ENCODE measurements at places on chromosomes 3 and 15. TPM values are rescaled to one million over a fixed set of nuclear protein-coding genes. Genes with fewer than 3 reads are reported as not detected.

Gene ANKRD34C
- polyA plus RNA-seq = not detected

Gene TAMM41
- polyA plus RNA-seq = 9.9 TPM

Gene ITPKA
- 13.2 TPM for polyA plus RNA-seq

Gene KLHL24
- 15.7 TPM for polyA plus RNA-seq

Gene TMEM45A
- polyA plus RNA-seq = 22.7 TPM

Gene GRK7
- not detected for polyA plus RNA-seq

Gene CTDSPL
- 95.3 TPM for polyA plus RNA-seq

Gene FGD5
- polyA plus RNA-seq = 0.17 TPM

Gene C2CD4B
- not detected for polyA plus RNA-seq

Gene CLDN18
- polyA plus RNA-seq = not detected

Gene GOLGA8N
- 1.6 TPM for polyA plus RNA-seq

Gene SERPINI1
- 29.7 TPM for polyA plus RNA-seq

Gene MST1R
- 0.72 TPM for polyA plus RNA-seq

Gene CLDN16
- polyA plus RNA-seq = 0.13 TPM

Gene CSPG5
- 0.15 TPM for polyA plus RNA-seq

Gene NTRK3
- not detected for polyA plus RNA-seq

Gene ANKRD63
- not detected for polyA plus RNA-seq

Gene SUSD5
- polyA plus RNA-seq = not detected

Gene PRR20G
- polyA plus RNA-seq = not detected

Gene SNX22
- polyA plus RNA-seq = 2.3 TPM

Gene WNT5A
- not detected for polyA plus RNA-seq

Gene CPNE4
- not detected for polyA plus RNA-seq

Gene ZKSCAN7
- polyA plus RNA-seq = 3.5 TPM

Gene GABRR3
- polyA plus RNA-seq = 0.83 TPM

Gene CYP8B1
- 2.8 TPM for polyA plus RNA-seq

Gene FBXW12
- not detected for polyA plus RNA-seq

Gene CCR2
- not detected for polyA plus RNA-seq

Gene CKMT1B
- 0.34 TPM for polyA plus RNA-seq

Gene ATP13A4
- 0.07 TPM for polyA plus RNA-seq

Gene ADGRG7
- not detected for polyA plus RNA-seq
